HT1080 (cell line): ENCODE measurements at places on chromosomes 6 and 20. TPM values are rescaled to one million over a fixed set of nuclear protein-coding genes. Genes with fewer than 3 reads are reported as not detected.

DNA sequence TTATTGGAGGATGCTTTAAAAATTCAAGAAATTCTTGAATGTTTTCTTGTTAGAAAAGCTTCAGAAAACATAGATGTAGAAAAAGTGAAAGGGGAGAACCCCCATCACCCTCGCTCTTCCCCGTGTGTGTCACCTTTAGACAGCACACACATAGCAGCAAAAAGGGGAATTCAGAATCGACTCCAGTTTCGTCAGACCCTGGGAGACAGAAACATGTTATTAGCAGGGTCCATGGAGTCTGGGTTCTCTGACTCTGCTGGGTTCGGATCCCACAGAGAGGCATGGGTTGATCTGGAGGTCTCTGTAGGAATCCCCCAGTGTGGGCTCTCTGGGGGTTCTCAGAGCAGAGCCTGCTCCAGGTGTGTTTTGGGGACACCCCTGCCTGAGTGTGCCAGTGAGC is 43.7 kb downstream of the ARHGAP40 start:
- DNase-seq, result no peak

- no peak for DNase-seq
These were observed 34.5 kb downstream of the CD164 start for GRCh38 chr6:109347779-109348178.

DNA sequence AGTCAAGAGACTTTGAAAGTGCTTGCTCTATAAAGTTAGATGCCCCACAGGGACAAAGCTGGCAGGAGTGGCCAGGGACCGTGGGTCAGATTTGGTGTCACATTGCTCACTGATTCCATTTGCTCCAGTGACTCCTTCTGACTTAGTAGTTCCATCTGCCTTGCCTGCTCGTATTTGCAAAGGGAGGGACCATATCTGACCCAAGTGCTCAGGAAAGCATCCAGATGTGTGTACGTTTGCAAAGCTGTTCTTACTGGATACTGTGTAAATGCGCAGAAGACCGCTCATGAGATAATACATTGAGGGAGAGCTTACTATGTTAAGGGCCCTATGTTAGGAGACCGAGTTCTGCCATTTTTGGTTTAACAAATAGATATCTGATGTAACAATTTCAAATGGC is 21.2 kb upstream of the CCN6 start:
- no peak for DNase-seq

- no peak for DNase-seq
These were observed 68.4 kb upstream of the FABP7 start for GRCh38 chr6:122710908-122711635.

- no peak for DNase-seq
These were observed 53.1 kb downstream of the TSPYL4 start for GRCh38 chr6:116200619-116201249.

LKAAEAR1 gene
- total RNA-seq, result 0.84 and 1.0 TPM in 2 replicates

TSBP1 gene
- not detected in 2 replicates for total RNA-seq

GRCh38 chr6:17452096-17452495 is 58.7 kb downstream of the CAP2 start:
- no peak for DNase-seq
